ENCODE measurements at places on chromosomes 3 and 15. TPM values are rescaled to one million over a fixed set of nuclear protein-coding genes. Genes with fewer than 3 reads are reported as not detected.

Gene LSAMP
- total RNA-seq: 0.87 TPM

Gene ZNF860
- total RNA-seq: 0.29 TPM

Gene MUC20
- 9.3 TPM for total RNA-seq

Gene ITIH4
- total RNA-seq: 0.07 TPM

Gene TMPRSS7
- total RNA-seq: not detected

Gene MED12L
- 0.12 TPM for total RNA-seq

Gene GORASP1
- 17.6 TPM for total RNA-seq

Gene CFAP91
- total RNA-seq: 2.2 TPM

Gene THSD4
- total RNA-seq: 73.5 TPM

Gene AMOTL2
- total RNA-seq: 109 TPM

Gene GP5
- not detected for total RNA-seq

Gene ACKR4
- total RNA-seq: not detected

Data from epithelial cell of proximal tubule (primary cell).